HuH-7 (cell line): ENCODE measurements at places on chromosomes 16 and 17.
A peak's percentile ranks its signal among the peaks of the same experiment; 100 is the strongest.

- DNase-seq = no peak
Measured at GRCh38 chr17:19497624-19498023, 36.0 kb upstream of the SLC47A1 start.

DNA sequence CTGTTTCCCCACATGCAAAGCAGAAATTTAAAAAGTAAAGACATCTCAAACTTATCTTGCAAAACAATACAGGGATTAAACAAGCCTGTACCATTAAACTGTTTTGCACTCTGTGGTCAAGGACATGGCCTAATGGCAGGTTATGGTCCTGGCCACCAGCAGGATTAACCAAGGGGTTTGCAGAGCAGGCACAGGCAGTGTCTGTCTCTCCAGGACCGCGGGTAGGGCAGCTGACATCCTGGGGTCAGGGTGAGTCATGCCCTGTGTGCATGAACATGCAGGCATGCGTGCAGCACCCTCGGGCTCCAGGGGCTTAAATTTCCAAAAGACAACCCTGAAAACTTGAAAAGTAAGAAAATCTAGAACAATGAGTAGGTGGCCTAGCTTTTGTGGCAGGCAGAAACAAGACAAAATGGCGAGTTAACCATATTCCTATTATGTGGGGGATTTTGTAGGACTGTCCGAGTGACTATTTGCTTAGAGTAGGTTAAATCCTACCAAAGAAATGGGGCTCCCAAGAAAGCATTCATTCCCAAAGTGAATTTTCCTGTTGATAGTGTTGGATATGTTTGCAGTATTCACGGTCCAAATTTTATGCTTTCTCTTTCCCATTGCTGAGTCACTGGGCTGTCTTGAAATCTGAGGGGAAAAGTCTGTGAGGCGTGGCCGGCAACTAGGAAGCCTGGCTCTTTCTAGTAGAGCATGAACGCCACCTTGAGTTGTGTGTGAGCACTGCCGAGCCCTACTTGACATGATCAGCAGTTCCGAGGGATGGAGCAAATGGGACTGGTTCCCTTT lies 158.4 kb upstream of the FAM20A start:
- peak; percentile 67 for DNase-seq

DNA sequence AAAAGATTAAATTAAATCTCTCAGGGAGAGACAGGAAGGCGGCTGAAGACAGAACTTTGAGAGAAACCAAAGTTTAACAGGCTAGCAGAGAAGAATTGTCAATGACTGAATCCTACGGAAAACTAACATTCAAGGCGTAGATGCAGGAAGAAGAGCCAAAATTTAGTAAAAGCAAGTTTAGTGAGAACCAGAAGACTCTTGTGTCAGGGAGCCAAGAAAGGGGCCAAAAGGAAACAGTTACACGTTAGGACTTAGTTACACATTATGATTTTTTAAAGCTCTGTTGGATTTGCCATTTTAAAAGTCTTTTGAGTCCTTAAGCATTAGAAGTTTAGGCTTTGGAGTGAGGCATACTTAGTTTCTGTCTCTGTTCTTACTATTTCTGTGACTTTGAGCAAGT lies 164.6 kb downstream of the CHD9 start:
- DNase-seq = no peak

GRCh38 chr16:70681382-70682238 lies 4.2 kb downstream of the MTSS2 start:
- peak; percentile 84 for DNase-seq

DNA sequence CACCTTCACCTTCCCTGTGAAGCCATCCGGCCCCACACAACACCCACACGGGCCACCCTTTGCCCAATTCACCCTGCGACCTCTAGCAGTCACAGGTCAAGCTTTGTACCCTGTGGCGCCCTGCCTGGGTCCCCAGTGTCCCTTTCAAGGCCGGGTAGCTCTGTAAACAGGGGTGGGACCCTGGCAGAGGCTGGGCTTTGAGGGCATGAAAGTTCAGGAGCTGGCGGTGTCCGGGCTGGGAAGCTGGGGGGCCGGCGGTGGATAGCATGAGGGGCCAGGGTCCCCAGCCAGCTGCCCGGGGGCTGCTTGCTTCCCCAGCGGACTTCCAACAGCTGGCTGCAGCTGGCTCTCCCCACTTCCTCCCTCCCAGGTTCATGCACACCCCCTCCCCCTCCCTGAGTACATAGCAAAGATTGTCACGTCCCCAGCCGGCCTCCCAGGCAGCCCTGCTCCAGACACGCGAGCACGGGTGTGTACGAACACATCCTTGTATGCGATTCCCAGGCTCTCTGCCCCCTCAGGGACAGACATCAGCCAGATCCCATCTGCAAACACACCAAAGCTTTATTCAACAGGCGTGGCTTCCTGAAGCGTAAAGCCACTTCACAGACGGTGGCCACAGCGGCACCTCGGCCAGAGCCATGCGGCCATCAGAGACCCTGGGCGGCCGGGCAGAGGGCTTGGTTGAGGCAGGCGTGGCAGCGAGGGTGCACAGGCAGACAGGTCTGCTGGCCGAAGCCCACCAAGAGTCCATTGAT lies 8.2 kb downstream of the NTHL1 start:
- DNase-seq = peak; percentile 72

DNA sequence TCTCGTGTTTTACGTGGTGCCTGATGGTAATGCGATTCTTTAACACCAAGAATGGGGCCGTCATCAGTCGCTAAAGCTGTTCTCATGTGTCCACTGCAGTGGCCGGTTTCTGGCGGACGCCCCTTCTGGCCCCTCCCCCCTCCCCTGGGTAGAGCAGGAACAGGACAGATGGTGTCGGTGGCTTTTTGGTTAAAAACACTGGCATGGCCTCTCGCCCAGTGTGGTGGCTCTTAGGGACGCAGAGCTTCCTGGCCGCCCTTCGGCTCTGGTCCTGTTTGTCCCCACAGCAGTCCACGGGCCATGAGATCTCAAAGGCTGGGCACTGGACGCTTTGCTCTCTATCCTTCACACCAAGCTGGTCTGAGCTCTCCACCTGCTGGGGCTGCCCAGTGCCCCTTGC lies 151.8 kb downstream of the BANP start:
- DNase-seq = no peak

DNA sequence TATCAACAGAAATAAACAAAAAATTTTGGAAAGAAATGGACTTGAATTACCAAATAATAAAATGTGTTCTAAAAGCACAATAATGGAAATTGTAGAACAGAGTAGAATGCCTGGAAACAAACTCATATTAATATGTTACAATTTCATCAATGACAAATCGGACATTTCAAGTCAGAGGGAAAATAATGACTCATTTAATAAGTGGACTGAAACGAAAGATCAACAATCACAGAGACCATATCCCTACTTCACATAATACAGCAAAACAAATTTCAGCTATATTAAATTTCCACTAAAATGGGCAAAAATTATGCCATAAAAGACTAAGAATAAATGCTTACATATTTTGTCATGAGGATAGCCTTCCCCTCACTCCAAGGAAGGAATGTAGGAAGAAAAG lies 25.7 kb downstream of the CDYL2 start:
- DNase-seq = no peak

- DNase-seq = no peak
Measured at GRCh38 chr16:68217506-68217905, 18.4 kb downstream of the ESRP2 start.

DNA sequence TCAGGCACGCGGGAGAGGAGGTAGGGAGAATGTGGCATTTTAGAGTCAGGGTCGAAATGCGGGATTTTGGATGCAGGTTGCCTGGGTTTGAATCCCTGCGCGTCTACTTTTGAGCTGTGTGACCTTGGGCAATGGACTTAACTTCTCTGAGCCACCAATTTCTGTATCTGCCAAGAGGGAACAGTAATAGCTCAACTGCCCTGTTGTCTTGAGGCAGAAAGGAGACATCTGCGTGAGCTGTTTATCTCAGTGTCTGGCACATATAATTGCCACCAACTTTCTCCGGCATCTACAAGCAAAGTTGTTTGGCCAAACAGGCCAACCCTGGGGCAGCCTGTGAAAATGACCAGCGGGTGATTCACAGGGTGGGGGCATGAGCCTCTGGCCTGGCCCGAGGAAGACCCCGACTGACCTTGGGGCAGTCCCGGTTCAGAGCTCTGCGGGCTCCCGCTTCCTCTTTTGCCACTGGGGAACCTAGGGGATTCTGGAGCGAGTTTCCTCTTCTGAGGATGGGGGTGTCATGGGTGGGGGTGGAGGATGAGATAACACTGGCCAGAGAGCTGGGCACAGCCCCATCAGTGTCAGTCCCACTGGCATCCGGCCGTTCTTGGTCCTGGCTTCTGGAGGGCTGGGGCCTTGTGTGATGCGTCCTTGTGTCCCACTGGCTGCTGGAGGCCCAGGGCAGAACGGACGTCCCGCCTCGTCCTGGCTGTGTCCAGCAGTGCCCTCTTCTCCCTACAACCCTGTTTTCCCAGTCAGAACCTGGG lies 1.3 kb downstream of the SNN start:
- DNase-seq = no peak

DNA sequence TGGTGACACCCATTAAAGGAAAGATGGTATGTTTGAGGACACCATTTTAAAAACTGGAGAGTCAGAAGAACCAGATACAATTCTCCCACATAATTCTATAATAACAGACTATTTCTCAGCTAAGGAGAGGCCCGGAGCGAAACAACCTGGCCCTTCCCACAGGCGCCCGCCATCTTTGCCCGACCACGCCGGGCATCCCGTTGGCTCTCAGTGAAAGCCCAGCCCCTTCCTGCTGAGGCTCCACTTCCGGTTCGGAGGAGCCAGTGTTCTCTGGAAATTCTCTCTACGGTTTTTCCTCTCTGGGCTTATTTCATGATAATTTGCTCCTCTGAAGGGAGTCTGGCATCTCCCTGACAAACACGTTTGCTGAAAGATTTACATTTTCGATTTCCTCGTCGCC lies 175.7 kb downstream of the AXIN2 start:
- peak; percentile 45 for DNase-seq

DNA sequence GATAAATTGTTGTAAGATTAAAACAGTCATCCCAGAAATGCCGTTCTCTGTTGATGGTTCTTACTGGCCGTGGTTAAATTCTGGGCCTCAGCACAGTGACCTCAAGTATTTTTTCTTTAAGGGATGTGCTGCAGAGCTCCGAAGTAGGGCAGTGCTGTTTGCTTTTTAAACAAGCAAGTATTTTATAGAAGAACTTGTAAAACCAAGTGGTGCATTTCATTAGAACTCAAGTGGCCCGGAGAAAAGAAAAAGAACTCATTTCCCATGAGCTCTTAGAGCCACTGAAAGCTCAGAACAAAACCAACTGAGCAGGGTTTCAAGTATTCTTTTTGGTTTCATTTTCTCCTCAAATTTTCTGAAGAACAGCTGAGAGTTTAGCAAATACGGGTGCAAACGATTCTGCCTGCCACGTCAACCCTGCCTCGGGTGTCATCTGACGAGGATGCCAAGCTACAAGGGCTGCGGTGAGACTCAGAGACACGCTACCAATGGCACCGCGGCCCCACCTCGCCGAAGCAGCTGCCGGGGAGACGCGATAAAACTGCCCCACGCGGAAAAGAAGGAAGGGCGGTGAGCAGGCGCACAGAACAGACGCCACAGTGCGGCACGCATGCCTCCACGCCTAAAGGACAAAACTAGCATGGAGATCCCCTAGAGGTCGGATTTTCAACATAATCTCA lies 6.3 kb downstream of the LMF1 start:
- DNase-seq = no peak

GRCh38 chr17:43616421-43616820 lies 45.3 kb downstream of the MEOX1 start:
- DNase-seq = no peak

GRCh38 chr16:72910875-72911274 lies 137.1 kb downstream of the ZFHX3 start:
- no peak for DNase-seq

GRCh38 chr17:62787366-62787765 lies 20.7 kb downstream of the MARCHF10 start:
- no peak for DNase-seq

- no peak for DNase-seq
Measured at GRCh38 chr17:34511931-34512330, 67.5 kb upstream of the TMEM132E start.

DNA sequence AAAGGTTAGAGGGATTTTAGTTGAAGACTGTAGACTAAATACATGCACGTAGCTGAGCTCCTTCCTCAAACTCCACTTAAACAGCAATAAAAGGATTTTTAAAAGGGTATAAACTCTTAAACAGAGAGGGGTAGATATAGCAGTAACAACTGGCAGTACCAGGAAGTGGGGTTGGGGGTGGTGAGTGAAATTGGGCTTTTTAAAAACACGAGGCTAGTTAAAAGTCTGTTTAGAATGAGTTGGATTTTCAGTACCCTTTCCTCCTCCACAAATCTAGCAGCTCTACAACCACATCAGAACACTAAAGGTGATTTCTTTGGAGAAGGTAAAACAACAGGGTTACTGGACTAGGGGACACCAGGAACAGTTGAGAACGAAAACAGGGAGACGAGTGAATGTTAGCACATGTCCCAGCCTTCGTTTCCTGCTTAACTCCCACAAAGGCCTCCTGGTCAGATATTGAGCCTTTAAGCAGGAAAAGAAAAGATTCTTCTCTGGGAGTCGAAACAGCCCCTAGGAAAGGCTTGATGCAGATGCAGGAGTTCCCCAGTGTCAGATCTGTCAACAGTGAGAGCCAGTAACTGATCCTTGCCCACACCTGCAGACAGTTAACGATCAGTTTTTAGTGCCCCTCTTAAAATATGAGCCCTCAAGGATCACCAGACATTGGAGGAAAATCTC lies 13.8 kb downstream of the NETO2 start:
- no peak for DNase-seq

DNA sequence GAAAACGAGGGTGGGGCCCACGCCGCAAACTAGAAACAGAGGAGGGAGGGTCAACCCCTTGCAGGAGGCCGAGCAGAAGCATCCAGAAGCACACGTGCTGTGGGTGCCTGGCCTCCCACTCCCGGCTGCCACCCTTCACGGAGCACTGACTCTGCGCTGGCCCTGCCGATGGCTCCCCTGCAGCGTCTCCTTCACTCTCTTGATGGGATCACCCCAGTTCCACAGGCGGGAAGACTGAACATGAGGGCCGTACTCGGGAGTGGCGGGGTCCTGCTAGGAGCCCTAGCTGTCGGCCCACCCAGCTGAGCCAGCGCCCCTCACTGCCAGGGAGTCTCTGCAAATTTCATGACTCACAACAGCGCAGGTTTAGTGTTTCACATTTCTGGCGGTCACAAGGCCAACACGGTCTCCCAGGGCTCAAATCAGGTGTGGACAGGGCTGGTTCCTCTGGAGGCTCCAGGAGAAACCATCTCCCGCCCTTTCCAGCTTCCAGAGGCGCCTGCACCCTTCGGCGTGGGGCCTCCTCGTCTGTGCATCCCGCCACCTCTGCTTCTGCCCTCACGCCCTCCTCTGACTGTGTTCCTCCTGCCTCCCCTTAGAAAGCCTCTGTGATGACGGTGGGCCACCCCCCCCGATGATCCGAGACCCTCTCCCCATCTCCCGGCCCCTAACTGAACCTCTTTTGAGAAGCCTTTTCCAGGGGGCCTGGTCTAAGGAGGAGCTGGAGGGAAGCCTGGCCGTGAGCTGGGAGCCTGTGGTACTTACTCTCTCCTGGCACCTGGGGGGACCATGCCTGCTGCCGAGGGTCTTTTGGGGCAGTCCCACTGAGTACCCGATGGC lies 2.0 kb downstream of the PTX4 start:
- no peak for DNase-seq
